Aorta (tissue), 5 donors: ENCODE measurements at places on chromosomes 4 and X. TPM values are rescaled to one million over a fixed set of nuclear protein-coding genes. Genes with fewer than 3 reads are reported as not detected.

DNA sequence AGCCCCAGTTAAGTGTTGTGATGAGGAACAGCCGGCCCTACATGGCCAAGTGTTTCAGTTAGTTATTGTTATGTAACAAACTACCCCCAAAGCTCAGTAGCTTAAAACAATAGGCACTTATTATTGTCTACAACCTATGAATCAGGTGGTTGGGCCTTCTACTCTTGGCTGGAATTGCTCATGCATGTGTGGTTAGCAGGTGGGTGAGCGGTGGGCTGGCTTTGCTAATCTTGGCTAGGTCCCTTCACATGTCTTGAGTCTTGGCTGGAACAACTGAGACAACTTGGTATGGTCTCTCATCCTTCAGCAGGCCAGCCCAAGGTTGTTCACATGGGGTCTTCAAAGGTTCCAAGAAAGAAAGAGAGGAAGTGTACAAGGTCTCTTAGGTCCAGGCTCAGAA lies 54.5 kb upstream of the CHRNA9 start:
- no peak overlapping the region for H3K27ac ChIP-seq
- no peaks in the 10 kb centered on the region for H3K36me3 ChIP-seq
- no peaks in the 10 kb centered on the region for H3K27me3 ChIP-seq
- DNase-seq, result no peak
- H3K4me3 ChIP-seq, result no peak overlapping the region
- no peaks in the 10 kb centered on the region for H3K4me1 ChIP-seq

DNA sequence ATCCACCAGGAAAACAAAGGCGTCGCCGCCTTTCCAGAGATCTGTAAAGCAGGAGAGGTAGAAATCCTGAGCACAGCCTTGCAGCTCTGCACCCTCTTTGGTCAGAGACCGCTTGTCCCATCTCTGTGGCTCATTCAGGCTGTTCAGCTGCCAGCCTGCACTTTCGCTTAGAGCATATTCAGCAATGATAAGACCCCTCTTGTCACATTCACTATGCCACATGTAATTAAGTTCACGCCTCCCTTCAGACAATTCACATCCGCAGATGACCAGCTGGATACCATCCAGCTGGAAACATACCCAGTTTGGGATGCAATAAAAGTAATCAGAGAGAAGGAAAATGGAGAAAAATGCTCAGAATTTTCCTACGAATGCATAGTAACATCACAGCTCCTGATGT lies 335.4 kb downstream of the UNC5C start:
- H3K27ac ChIP-seq, result no peak overlapping the region
- no peaks in the 10 kb centered on the region for H3K27me3 ChIP-seq

GRCh38 chr4:78602334-78602733 lies 50.8 kb downstream of the ANXA3 start:
- no peak overlapping the region for H3K4me3 ChIP-seq
- no peaks in the 10 kb centered on the region for H3K27me3 ChIP-seq
- no peaks in the 10 kb centered on the region for H3K4me1 ChIP-seq
- no peak for DNase-seq
- no peak overlapping the region for H3K27ac ChIP-seq
- H3K36me3 ChIP-seq, result no peaks in the 10 kb centered on the region

- H3K4me3 ChIP-seq, result no peak overlapping the region
- H3K27ac ChIP-seq, result no peak overlapping the region
- H3K27me3 ChIP-seq, result no peaks in the 10 kb centered on the region
- H3K4me1 ChIP-seq, result no peaks in the 10 kb centered on the region
- H3K36me3 ChIP-seq, result no peaks in the 10 kb centered on the region
Observed at GRCh38 chr4:13966231-13967195, 339.0 kb upstream of the BOD1L1 start.

- H3K4me1 ChIP-seq, result no peaks in the 10 kb centered on the region
- H3K27me3 ChIP-seq, result no peaks in the 10 kb centered on the region
- no peak for DNase-seq
- no peaks in the 10 kb centered on the region for H3K36me3 ChIP-seq
- H3K4me3 ChIP-seq, result no peak overlapping the region
Observed at GRCh38 chrX:39502486-39502885, 595.3 kb downstream of the BCOR start.

DNA sequence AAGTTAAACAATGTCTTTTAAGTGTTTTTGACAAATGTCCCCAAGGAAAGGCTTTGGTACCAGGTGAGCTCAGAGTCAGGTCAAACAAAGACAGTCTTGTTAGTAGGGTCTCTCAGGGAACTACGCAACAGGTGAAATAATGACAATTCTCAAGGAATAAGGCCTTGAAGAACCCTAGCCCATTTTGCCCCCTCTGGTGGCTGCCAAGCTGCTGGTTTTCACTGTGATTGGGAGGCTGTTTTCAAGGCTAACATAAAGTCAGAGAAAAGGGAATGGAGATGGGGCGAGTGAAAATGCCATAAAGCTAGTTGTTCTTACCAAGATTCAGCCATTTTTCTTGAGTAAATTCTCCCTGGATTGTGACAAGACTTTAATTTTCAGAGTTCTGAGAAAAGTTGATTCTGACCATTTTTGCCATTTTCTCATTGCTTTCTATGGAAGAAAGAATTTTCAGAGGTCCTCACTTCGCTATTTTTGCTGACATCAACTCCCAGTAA lies 58.7 kb downstream of the RWDD4 start:
- no peak overlapping the region for H3K4me3 ChIP-seq
- no peaks in the 10 kb centered on the region for H3K27me3 ChIP-seq
- H3K36me3 ChIP-seq, result no peaks in the 10 kb centered on the region
- H3K27ac ChIP-seq, result no peak overlapping the region

The ETDB gene
- not detected for total RNA-seq

The STAG2 gene
- 77.6 TPM for total RNA-seq

The EPHA5 gene
- 0.39 TPM for total RNA-seq

The SHOX gene
- total RNA-seq, result not detected
